Adipose tissue (tissue), 3 donors: ENCODE measurements at places on chromosomes 6 and 20. TPM values are rescaled to one million over a fixed set of nuclear protein-coding genes. Genes with fewer than 3 reads are reported as not detected.

The TUBB2B gene
- 4.7 TPM for polyA plus RNA-seq

The OR10C1 gene
- not detected for polyA plus RNA-seq

The SLC18B1 gene
- 5.5 TPM for polyA plus RNA-seq

The TP53TG5 gene
- 0.02 TPM for polyA plus RNA-seq

The ADAM33 gene
- 3.8 TPM for polyA plus RNA-seq

The REM1 gene
- polyA plus RNA-seq: 3.8 TPM

The HAO1 gene
- not detected for polyA plus RNA-seq

The RREB1 gene
- 14.5 TPM for polyA plus RNA-seq

The MYL9 gene
- 19.9 TPM for polyA plus RNA-seq
